ENCODE measurements at places on chromosomes 5 and 9.

DNA sequence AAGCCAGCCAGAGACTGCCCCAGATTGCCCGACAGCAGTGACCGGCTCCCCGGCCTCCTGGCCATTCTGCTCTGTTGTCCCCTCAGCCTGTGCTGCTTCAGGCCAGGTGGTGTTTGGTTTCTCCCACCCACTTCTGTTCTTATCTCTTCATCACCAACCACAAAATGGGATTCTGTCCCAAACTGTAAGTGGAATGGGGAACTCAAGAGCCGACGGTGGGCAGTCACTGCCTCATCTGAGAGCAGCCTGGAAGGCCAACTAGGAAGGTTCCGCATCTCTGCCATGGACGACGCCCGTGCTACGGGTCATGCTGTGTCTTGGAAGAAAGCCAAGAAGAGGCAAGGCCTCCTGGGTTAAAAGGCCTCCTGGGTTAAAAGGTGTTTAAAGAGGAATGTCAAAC, 219.0 kb upstream of the PIK3R1 start:
- DNase-seq = no peak

GRCh38 chr5:34657274-34657921, 1.3 kb downstream of the RAI14 start:
- no peak for DNase-seq

- no peak for DNase-seq
Measured at GRCh38 chr9:10806868-10807267, 194.1 kb upstream of the PTPRD start.

DNA sequence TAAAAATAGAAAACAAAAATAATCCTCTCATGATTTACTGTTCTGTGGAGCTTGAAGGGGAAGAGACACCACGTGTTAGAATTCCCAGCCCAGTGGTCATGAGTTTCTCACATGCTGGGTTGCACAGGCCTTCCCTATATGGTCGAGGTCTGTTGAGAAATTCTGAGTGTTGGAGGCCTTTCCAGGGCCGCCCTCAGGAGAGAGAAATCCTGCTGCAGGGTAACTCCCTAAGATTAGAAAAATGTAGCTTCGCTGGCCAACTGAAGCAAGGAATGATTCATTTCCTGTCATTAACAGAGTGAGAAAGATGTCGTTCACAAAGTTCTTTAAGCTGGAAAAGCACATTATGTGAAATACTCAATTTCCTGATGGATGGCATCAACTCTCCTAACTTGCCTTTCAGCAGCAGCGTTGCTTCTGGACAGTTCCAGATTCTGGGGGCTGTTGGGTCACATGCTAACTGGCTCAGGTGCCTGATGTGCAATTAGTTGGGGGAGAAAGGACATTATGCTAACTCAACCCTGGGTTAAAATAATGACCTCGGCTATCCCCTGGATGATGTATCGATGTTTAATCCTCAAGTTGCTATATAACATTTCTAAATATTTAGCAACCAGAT, 104.8 kb upstream of the CD180 start:
- no peak for DNase-seq

- DNase-seq = no peak
Measured at GRCh38 chr5:140213370-140213983, 38.5 kb downstream of the CYSTM1 start.

GRCh38 chr5:96780626-96781025, 27.1 kb downstream of the ERAP1 start:
- no peak for DNase-seq

GRCh38 chr5:3120028-3120427, 368.6 kb upstream of the IRX2 start:
- no peak for DNase-seq

DNA sequence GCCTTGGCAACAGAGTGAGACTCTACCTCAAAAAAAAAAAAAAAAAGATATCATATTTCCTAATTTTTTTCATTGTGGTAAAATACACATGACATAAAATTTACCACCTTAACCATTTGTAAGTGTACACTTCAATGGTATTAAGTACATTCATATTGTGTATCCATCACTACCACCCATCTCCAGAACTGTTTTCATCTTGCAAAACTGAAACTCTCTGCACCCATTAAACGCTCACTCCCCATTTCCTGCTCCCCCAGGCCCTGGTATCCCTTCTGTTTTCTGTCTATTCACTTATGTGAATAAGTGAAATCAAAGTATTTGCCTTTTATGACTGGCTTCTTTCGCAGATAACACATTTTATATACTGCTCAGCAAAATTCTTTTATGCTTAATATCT, 12.8 kb downstream of the LRRC8A start:
- no peak for DNase-seq
